ENCODE measurements at places on chromosomes 7 and 10. TPM values are rescaled to one million over a fixed set of nuclear protein-coding genes. Genes with fewer than 3 reads are reported as not detected.

ANKRD30A gene
- not detected for polyA plus RNA-seq

LIPJ gene
- polyA plus RNA-seq = 0.30 TPM

HECW1 gene
- polyA plus RNA-seq = 6.6 TPM

DNA sequence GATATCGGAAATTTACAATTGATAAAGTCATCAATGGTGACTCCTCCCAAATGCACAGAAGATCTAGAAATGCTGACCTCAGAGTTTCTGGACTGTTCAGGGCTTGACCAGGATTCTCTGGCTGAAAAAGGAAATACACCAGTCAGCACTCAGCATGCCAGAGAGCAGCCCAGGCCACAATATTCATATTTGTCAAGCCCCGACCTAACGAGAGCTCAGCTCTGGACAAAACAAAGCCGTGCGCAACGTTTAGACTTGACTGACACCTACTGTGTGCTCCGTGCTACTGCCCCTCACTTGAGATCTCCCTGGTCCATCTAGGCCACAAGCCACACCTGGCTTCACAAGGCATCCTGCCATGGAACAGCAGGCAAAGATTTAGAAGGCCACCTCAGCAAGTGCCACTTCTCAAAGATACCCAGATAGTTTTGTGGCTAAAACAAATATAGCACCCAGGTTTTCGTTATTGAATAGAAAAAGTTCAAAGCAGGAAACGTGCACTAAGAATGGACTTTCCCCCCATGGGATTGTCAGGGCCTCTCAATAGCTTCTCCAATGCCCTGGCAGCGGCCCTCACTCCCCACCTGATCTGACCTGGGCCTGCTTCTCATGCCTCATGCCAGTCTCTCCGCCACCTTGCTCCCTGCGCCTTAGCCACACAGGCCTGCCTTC lies 218.3 kb downstream of the FAM107B start:
- DNase-seq = no peak

DNA sequence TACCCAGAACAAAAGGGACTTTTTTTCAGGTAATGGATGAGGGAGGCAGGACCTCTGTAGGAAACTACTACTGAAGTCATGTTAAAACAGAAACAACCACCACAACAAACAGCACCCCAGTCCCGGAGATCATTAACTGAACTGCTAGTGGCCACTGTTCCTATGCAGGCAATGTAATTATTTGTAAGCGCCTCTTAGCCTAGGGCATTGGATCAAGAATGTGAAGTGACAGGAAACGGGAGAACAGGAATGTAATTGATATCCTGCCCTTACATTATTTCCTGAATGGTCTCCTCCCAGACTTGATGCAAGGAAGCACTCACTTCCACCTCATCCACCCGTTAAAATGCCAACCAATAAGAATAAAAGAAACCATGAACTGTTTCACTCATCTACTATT lies 16.7 kb upstream of the GAD2 start:
- no peak for DNase-seq

DNA sequence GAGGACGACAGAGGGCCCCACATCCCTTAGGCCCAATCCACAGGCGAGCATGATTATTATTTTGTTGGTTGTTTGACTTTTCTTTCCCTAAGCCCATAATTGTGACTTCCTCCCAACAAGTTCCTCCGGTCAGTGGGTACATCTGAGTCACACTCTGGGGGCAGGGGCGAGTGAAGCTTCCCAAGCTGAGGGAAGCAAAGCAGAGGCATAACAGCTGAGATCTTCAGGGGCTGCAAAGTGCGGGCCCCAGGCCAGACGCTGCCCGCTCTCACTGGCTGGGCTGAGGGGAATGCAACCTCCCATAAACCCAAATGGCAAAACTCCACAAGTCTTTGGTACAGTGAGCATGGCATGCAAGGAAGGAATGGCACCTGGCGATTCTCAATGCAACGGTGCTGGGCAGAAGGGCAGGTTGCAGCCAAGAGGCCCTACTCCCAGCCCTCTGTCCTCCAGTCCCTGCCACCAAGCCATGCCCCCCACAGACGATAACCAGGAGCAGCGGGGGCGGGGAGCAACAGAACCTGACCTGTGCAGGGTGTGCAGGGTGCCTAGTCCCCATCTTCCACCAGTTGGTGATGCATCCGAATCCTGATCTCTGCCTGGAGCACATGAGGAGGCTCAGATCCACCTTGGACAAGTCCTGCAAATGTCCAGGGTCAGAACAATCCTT lies 25.3 kb downstream of the TNS3 start:
- DNase-seq = no peak

- no peak for DNase-seq
Observed at GRCh38 chr10:31694126-31694685, 234.4 kb downstream of the ARHGAP12 start.

DNA sequence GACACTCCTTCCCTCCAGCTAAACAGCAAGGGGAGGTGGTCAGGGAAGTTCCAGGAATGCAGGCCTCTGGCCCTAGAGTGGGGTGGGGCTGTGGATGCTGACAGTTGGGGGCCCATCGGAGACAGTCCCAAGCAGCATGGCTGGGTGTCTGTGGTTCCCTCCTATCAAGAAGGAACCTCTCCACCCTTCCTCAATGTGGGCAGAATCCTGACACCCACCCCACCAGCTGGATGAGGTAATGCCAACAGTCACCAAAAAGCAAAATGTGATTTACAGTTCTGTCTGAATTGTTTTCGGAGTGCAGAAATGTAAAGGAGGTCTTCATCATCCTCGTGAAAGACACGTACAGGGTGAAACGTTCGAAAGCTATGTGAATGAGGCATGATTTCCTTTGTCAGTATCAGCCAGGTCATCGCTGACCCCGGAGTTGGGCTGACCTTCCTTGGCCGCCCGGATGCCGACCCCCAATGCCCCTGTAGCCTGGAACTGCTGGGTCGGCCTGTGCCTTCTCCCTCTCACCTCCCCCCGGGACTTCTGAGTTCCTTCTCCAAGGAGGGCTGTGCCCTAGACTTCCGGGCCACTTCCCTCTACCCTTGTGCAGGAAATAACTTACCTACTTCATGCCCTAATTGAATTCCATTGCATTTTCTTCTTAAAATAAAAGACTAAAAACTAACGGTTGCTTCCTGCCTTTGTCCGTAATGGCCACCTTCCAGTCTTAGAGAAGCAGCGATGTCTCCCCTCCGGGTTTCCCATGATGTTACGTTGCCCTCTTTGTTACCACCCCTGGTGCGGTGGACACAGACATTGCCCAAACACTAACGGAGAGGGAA lies 24.5 kb downstream of the FOXK1 start:
- DNase-seq = no peak

DNA sequence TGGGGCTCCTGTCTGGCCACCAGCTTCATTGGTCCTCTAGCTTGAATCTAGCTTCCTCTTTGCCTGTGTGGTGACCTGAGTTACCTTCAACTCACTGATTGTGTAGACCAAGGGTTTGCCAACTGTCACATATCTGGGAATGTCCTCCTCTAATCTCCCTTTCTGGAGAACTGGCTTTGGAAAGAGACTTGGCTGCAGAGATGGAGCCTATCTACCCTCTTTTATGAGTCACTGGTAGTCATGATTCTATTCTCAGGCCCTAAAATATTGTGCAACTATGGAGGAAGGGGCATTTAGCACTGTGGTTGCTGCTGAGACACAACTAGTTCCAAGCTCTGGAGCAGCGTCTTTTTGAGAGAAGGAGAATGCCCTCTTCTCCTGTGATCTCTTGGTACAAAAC lies 691.3 kb downstream of the KCNMA1 start:
- DNase-seq = no peak

All from renal cortex interstitium (tissue), 15 donors.